ENCODE measurements at places on chromosomes 4 and X.

DNA sequence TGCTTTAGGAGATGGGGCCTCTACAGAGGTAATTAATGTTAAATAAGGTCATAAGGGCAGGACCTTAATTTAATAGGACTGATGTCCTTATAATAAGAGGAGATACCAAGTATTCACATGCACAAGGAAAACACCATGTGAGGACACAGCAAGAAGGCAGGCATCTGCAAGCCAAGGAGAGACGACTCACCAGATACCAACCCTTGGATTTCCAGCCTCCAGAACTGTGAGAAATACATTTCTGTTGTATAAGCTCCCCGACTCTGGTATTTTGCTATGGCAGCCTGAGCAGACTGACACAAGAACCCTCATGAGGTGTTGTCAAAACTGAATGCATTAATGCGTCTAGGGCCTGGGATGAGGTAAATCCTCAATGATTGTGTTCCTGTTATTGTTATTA lies 56.2 kb upstream of the MAPK10 start:
- no peak for DNase-seq

DNA sequence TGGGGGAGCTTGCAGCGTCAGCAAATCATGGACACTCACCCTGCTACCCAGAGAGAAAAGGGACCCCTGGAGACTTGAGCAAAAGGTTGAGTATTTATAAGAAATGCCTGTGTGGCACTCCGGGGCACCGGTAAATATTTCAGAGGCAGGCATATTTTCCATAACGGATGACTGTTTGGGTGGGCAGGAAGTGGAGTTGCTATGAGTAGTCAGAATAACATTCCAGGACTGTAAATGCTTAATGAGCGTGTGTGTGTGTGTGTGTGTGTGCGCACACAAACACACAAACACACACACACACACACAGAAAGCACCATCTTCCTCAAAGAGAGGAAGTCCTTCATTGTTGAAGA lies 74.6 kb downstream of the MXRA5 start:
- no peak for DNase-seq

GRCh38 chr4:7799736-7800135 lies 139.9 kb downstream of the AFAP1 start:
- DNase-seq: no peak

- no peak for DNase-seq
Observed at GRCh38 chrX:13651150-13651549, 1.8 kb upstream of the TCEANC start.

- no peak for DNase-seq
Observed at GRCh38 chrX:98646351-98646750, 1762.6 kb downstream of the RPA4 start.

GRCh38 chr4:81146466-81146865 lies 68.6 kb downstream of the PRKG2 start:
- DNase-seq: no peak

DNA sequence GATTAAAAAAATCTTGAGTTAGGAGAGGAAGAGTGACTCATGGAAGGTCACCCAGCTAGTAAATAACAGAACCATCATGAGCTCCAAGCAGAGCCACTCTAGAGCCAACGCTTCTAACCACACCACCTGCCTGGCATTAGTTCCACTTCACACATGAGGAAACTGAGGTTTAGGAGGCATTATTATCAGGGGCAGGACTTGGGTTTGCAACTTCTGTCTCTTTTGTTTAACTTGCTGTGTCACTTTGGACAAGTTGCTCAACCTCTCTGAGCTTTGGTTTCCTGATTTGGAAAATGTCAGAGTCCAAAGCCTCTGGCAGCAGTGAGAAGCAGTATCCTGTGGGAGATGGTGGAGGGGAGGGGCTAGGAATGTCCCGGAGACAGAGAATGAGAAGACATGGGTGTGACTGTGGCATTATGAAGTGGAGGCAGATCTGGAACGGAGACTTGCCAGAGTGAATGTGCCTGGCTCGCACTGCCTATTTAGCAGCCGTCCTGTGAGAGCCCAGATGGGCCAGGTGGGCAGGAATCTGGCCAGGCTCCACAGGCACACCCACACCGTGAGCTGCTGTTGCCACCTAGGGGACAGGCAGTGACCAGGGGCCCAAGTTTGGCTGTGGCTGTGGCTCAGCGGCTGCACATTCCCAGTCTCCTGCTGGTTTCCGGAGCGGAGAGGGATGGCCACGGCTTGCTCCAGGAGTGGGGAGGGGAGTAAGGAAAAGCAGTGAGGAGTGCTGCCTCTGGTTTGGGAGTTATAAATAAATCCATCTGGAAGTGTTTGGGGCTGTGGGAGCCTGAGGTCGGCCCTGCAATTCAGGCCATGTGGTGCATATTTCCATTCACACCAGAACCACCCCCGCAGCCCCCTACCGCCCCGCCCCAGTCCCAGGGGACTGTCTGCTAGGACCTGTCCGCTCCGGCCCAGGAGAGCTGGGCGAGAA lies 93.4 kb downstream of the NHSL2 start:
- DNase-seq: no peak

- DNase-seq: no peak
Observed at GRCh38 chr4:1291996-1292702, 2.5 kb downstream of the MAEA start.

All from stimulated activated CD4-positive, alpha-beta T cell treated with anti-CD3 and anti-CD28 coated beads, Interleukin-12 subunit alpha, Interleukin-12 subunit beta, amount 100 ng/mL, for 4 hours (primary cell).